Pons (tissue), 1 donor: ENCODE measurements at places on chromosomes 6 and 20.

GRCh38 chr6:85537055-85537494 lies 56.6 kb downstream of the SNX14 start:
- no peak for DNase-seq

DNA sequence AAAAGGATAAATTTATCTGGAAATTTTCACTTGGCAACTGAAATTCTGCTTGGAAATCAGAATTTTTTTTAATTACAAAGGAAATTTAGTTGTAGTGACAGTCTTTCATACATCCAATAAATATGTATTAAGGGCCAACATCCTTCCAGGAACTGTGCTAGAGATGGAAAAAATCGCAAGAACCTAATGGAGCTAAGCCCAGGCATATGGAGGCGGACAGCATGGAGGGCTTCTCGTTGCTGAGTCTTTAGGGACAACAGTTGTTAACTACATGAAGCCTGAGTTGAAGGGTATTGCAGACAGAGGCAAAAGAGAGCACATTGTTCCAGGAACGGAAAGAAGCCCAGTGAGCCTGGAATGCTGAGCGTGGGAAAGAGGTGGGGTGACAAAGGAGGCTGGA lies 208.9 kb downstream of the IBTK start:
- no peak for DNase-seq

- DNase-seq: no peak
Measured at GRCh38 chr20:14848806-14849205, 511.4 kb upstream of the FLRT3 start.

DNA sequence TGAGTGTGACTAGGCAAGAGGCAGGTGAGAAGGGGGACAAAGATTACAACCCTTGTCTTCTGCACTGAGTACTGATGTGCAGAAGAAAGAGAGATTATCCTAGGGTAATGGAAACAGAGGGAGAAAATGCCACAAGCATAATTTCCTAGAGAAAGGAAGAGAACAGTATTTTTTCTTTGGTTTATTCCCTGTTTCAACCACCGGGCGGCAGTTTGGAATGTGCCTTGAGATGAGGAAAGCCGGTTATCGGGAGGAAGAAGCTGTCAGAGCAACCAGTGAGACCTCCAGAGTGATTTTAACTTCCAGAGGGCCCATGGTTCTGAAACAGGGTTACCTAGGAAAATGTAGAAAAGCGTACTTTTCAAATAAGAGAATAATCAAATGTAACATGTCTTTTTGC lies 121.4 kb downstream of the REV3L start:
- peak; percentile 70 for DNase-seq

GRCh38 chr20:17503301-17504065 lies 27.7 kb downstream of the BFSP1 start:
- no peak for DNase-seq

DNA sequence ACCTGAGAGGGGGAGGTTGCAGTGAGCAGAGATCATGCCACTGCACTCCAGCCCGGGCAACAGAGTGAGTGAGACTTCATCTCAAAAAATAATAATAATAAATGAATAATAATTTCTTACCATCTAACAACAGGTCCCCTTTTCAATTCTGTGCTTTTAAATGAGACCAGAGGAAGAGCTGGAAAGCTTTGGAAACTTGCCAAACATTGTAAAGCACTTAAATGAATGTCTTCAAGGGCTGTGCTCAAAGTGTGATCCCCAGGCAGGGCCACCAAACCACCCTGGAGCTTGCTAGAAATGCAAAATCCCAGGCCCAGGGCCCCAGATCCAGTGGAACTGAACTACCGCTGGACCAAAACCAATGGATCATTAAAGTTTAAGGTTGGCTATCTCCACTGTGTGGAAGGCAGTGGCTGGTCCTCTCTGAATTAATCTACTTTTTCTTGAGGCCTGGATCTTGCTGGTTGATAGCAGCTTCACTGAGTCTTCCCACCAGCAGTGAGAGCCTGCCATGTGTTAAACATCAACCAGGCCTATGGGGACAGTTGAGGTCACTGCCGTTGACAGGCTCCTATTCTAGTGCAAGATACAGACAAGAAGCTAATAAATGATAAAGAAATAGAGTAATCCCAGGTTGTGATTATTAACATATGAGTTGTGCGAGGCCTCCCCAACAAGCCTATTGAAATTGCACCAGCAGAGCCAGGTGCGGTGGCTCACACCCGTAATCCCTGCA lies 23.7 kb upstream of the TFAP2C start:
- DNase-seq: no peak

DNA sequence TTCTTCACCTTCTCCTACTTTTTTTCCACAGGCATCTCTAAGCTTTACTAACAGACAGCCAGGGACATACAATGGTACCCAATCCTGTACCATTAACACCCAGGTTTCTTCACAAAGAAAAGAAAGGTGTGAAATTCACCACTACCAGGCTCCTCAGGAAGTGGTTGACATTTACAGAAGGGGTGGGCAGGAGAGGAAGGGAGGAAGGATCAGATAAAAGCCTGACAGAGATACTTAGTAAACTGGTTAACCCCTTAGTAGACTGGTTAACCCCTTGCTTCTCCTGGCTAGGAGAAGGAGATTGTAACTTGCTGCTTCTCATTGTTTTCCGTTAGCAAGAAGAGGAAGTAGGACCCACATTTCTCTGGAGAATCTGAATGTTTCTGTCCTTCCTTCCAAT lies 7.2 kb downstream of the SAMD3 start:
- DNase-seq: no peak

GRCh38 chr6:47170617-47170947 lies 128.4 kb upstream of the ADGRF1 start:
- no peak for DNase-seq

DNA sequence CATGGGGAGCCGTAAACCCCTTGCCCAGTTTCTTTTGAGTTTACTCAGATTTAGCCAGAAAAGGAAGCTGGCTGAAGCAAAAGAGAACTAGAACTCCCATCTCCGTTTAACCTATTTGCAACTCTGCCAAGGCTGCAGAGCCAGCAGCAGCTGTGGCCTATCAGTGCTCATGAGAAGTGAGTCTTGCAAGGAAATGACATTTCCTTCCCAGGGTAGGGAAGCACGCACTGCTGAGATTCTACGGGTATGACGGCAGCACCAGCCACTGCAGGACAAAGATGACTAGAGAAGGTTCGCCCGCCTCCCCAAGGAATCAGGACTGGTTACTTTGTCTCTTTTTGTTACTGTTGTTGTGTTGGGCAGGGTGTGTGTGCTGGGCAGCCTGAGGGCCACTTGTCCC lies 47.6 kb downstream of the PPP1R3G start:
- DNase-seq: peak; percentile 85

DNA sequence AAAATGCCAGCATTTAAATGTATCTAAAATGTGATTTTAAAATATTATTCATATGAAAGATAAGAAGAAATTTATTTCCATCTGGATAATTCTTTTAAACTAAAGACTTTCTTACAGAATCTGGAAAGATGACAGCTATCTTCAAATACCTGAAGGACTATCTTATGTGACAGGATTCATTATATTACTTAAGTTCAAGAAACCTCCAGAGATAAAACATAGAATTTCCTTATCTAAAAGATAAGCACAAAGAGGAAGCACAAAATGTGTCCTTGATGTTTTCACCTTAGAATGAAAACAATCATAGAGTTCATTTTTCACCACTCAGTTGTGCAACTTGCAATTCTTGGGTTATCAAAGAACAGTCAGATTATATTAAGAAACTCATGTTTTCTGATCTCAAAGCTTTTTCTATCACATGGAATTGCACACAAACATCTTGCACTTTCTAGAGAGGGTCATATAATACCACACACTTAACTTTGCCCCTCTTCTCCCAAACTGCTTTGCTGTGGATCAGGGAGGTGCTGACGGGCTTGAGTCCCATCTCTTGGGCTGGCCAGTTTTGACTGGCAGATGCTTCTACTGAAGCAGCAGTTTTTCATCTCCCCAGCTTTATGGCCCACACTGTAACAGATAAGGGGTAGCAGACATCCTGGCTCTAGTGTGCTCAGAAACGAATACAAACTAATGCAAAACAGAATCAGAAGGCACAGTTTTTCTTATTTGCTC lies 467.4 kb downstream of the CDC5L start:
- DNase-seq: no peak

- DNase-seq: no peak
Measured at GRCh38 chr6:108738684-108739416, 109.4 kb upstream of the ARMC2 start.

DNA sequence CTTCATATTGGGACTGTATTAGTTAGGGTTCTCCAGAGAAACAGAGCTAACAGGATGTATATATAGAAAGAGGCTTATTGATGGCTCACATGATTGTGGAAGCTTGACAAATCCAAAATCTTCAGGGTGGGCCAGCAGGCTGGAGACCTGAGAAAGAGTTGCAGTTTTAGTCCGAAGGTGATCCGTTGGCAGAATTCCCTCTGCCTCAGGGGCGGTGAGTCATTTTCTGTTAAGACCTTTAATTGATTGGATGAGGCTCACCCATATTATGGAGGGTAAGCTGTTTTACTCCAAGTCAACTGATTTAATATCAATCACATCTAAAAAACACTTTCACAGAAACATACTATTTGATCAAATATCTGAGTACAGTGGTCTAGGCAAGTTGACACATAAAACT lies 113.6 kb downstream of the FLRT3 start:
- DNase-seq: no peak

- DNase-seq: no peak
Measured at GRCh38 chr20:4592316-4593148, 129.2 kb upstream of the PRND start.

DNA sequence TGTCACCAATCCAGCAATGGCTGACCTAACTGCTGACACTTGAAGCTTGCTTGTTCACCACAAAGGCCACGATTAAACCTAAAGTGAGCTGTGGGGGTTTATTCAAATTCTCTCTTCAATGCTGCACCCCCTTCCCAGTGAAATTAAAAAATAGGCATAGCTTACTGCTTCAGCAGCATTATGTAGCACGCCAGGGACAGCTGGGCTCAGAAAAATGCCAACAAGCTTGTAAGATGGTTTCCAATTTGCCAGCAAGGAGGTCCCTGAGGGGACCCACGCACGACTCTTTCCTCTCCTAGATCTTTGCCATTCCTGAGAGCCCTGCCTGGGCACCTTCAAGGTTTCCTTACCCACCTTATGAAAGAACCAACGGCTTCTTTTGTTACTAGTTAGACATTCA lies 113.5 kb upstream of the CDH4 start:
- no peak for DNase-seq

- DNase-seq: peak; percentile 68
Measured at GRCh38 chr20:59735917-59736316, 131.6 kb downstream of the PHACTR3 start.

- DNase-seq: peak; percentile 63
Measured at GRCh38 chr20:21554985-21555384, 41.1 kb upstream of the NKX2-2 start.

DNA sequence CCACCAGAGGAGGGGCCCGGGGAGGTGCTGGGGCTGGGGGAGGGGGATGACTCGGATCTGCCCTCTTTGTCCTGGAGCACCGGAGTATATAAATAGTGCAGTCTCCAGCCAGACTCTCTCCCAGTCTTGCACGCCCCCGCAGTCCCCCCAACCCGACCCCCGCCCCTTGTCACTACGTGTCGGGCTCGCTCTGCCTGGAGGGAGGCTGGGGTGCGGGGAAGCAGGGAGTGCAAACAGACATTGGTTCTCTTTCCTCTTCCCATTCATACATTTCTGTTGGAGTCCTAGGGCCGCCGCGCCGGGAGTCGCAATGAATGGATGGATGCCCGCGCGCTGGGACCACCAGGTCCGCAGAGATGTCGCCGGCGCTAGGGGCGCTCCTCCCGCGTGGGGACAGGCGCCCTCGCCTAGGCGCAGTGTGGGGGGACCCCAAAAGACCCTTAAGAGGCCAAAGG lies 179.3 kb downstream of the TBXT start:
- DNase-seq: no peak

DNA sequence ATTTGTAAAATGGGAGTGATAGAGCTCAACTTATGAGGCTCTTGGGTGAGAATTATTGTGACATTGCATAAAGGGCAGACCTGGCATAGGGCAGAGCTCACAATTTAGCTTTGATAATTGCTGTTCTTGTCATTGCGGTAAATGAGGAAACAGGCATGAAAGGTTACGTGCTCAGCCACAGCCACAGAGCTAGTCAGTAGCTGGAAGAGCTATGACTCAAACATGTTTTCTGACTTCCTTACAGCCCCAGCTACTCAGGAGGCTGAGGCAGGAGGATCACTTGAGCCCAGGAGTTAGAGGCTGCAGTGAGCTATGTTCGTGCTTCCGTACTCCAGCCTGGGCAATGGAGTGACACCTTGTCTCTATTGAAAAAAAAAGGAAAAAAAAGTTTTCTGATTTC lies 3.5 kb upstream of the GHRH start:
- DNase-seq: no peak

- DNase-seq: no peak
Measured at GRCh38 chr20:35903843-35904242, 50.5 kb downstream of the SCAND1 start.

GRCh38 chr6:131258816-131259476 lies 123.7 kb downstream of the AKAP7 start:
- no peak for DNase-seq

- DNase-seq: no peak
Measured at GRCh38 chr6:11675601-11676000, 103.0 kb downstream of the ADTRP start.

GRCh38 chr6:13708736-13709135 lies 2.9 kb downstream of the RANBP9 start:
- no peak for DNase-seq

GRCh38 chr6:26536571-26537159 lies 1.5 kb upstream of the HMGN4 start:
- peak; percentile 63 for DNase-seq

GRCh38 chr6:169158691-169159090 lies 95.0 kb downstream of the THBS2 start:
- no peak for DNase-seq

GRCh38 chr6:27545271-27546046 lies 72.6 kb upstream of the ZNF184 start:
- no peak for DNase-seq

- DNase-seq: peak; percentile 60
Measured at GRCh38 chr20:16451982-16452381, 121.3 kb downstream of the KIF16B start.

DNA sequence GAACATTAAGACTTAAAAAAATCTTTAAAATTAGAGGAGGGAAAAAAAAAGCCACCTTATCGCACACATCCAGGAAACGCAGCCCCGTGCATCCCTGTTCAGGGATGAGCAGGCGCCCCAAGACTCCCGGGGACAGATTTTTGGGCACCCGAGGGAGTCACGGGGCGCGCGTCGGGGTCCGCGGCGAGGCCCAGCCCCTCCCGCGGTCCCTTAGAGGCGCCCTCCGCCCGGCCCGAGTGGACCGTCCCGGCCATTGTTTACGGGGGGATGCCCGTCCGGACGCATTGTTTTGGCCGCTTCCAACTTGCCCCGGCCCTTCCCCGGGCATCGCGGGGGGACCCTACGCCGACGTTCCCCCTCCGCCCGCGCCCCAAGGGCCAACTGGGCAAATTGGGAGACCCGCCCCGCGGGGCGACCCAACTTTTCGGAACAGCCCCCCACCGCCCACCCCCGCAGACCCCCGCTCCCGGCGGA lies 610 bp downstream of the ZNF217 start:
- no peak for DNase-seq

- DNase-seq: no peak
Measured at GRCh38 chr20:11867291-11867919, 50.3 kb upstream of the BTBD3 start.

- peak; percentile 41 for DNase-seq
Measured at GRCh38 chr6:17886891-17887290, 100.5 kb downstream of the KIF13A start.

GRCh38 chr20:38170826-38171674 lies 6.0 kb upstream of the TGM2 start:
- DNase-seq: no peak
